Neural progenitor cell (in vitro differentiated cells): ENCODE measurements at places on chromosomes 4 and X. TPM values are rescaled to one million over a fixed set of nuclear protein-coding genes. Genes with fewer than 3 reads are reported as not detected.

INTS6L gene
- total RNA-seq = 10.4 and 18.3 TPM in 2 replicates

- DNase-seq = no peak
Observed at GRCh38 chr4:140680686-140681085, 75.5 kb downstream of the TBC1D9 start.

DNA sequence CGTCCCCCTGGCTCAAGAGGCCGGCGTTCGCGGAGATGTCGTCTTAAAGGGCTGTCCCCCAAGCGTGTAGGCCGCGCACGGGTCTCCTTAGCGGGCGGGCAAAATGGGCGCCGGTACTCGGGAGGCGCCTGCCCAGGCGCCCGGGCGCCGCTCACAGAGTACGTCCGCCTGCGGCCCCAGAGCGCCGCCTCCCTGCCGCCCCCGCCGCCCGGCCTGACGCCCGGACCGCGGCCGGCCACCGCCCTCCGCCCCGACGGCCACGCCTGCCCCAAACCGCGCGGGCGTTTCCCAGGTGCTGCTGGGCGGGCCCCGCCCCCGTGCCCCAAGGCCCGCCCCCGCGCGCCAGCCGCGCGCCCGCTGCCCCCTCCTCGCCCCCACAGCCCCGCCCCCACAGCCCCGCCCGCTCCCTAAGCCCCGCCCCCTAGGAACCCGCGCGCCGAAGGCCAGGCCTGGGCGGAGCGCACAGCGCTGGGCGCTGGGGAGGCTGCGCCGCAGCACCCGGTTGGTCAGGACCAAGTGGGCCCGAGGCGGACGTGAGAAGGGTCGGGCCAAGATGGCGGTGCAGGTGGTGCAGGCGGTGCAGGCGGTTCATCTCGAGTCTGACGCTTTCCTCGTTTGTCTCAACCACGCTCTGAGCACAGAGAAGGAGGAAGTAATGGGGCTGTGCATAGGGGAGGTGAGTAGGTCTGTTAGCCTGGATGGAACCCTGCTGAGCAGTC is at the start of the genes BRCC3, CMC4 and MTCP1:
TSS of gene BRCC3 (plus strand) at position 534 of the 719 bp plus-strand sequence. CDS start at position 554, 20 bp downstream.
TSS of gene CMC4 (minus strand) at position 162 of the 719 bp plus-strand sequence. CDS start 7,113 bp downstream, outside the sequence.
TSS of gene MTCP1 (minus strand) at position 162 of the 719 bp plus-strand sequence. CDS start 5,126 bp downstream, outside the sequence.
- DNase-seq = peak; percentile 92

GRCh38 chr4:9976781-9977180 is 44.5 kb downstream of the SLC2A9 start:
- DNase-seq = no peak

GRCh38 chrX:6793000-6793399 is 258.1 kb upstream of the VCX3A start:
- DNase-seq = no peak

DNA sequence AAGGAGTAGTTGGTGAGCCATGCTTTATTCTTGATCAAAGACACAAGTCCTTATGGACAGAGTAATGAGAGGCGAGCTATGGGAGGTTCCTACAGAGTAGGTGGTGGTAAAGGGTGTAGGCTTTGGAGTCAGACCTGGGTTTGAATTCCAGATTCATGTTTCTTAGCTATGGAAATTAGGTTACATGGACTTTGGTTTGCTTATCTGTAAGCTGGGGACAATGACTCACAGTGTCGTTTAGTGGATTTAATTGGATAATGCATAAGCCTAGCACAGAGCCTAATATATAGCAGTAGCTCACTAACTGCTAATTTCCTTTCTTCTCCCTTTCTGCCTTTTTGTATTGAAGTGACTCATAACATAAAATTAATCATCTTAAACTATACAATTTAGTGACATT is 5.0 kb upstream of the TRPC5 start:
- no peak for DNase-seq

SRPX2 gene
- 0.11 TPM in 1 of 2 replicates, not detected in the other for total RNA-seq

DNA sequence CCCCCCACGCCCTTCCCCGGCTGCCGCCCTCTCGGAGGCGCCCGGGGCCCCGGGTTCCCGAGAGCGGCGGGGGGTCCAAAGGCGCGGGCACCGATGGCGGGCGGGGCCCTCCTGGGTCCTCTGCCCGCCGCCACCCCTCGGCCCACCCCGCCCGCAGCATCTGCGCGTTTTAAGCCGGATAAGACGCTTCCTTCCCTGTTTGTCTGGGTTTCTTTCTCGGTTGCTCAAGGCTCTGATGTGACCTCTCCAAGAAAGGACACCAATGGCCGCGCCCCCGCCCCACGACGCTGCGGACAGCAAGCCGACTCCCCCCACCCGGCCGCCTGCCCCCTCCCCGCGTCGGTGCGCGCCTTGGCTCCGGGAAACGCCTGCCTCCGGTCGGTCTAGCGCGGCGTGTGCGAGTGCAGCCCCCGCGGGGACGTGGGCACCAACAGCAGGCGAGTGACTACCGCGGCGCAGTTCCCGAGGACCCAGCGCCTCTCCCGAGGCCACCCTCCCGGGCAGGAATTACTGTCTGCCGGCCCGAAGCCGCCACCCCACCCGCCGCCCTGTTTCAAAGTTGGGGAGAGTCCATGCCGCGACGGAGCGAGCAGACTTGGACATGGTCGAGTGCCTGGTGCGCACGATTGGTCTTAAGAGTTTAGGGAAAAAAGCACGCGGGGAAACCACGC is 21.1 kb upstream of the HMX1 start:
- peak; percentile 23 for DNase-seq

DNA sequence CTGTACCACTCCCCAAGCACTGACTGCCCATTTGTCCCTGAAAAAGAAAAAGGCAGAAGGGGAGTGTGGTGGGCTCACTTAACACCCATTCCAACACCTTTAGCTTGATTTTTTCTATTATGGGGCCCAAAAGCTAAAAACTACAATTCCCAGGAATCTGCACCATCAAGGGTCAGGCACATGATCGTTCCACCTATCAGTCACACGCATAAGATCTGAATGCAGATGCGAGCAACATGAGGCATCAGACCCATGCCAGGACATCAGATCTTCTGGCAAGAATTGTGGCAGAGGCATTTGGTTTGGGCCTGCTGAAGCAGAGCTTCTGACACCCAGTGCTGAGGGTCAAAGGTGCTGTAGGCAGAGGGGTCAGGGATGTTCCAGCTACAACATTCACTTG is 595.9 kb downstream of the BCOR start:
- DNase-seq = no peak

KLHL4 gene
- total RNA-seq = 0.17 and 0.22 TPM in 2 replicates

F8A3 gene
- 0.73 and 3.5 TPM in 2 replicates for total RNA-seq

TKTL1 gene
- total RNA-seq = 0.22 TPM in 1 of 2 replicates, not detected in the other

- peak; percentile 52 for DNase-seq
Observed at GRCh38 chr4:172666711-172667368, 501.8 kb upstream of the GALNT7 start.

DNA sequence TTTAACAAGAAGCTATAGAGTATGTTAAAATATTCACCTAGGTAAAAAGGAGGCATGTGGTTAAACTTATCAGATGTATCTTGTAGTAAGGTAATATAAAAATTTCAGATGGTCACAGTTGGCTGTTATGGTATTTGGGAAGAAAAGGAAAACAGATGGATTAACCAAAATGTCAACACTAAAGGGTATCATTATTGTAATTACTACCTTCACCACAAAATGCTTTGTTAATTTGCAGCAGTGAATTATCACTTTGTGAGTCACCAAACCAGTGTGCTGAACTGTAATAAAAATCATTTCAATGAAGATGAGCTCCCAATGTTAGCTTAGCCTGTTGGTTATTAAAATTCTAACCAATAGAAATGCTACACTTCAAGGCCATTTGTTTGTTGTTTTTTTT is 233.9 kb downstream of the RPA4 start:
- DNase-seq = no peak

KIAA1210 gene
- total RNA-seq = not detected in 2 replicates

DNA sequence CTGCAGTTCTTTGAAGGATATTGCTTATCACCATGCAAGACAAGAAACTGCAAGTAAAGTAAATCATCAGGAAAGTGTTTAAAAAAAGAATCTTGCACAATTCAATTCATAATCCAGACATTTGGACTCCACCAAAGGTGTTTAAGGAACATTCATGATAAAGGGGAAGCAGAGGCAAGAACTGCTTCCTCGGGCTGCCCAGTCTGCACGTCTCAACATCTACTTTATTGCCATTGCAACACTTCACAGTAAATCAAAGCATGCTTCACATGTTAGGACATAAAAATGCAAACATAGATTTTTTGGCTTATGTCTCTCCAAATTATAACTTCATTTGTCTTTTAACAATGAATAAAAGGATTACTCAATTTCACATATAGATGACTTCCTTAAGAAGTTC is 42.5 kb downstream of the MID1 start:
- DNase-seq = no peak

DNA sequence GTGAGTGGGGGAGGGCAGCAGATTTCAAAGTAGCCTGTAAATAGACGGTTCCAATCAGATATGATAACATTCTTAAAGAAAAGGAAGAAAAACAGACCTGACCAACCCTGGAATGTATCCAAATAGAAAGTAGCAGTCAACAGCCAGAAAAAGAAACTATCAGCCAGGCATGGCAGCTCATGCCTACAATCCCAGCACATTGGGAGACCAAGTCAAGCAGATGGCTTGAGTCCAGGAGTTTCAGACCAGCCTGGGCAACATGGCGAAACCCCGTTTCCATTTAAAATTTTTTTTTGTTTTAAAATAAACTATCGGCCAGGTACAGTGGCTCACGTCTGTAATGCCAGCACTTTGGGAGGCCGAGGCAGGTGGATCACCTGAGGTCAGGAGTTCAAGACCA is 125.0 kb downstream of the THOC2 start:
- no peak for DNase-seq

GRCh38 chr4:40395908-40396793 is 61.0 kb downstream of the CHRNA9 start:
- peak; percentile 14 for DNase-seq

SH3BP2 gene
- total RNA-seq = 11.8 and 30.8 TPM in 2 replicates

DNA sequence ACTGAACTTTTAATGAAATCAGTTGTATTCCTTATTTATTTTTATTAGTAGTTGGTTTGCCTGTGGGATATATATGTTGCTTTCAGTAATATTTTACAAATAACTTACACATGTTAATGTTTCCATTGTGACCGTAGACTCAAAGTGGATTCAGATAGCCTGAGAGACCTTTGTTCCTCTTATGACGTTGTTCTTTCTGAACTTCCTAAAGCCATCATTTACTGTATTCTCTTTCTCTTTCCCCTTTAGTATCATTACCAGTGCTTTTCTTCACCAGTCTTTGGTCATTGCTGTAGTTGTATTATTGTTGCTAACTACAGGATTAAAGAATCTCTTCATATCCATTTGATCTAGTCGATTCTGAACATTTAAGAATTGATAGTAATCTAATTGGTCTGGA is 4.3 kb downstream of the STIM2 start:
- DNase-seq = no peak

PFKFB1 gene
- 0.17 and 0.74 TPM in 2 replicates for total RNA-seq

DNA sequence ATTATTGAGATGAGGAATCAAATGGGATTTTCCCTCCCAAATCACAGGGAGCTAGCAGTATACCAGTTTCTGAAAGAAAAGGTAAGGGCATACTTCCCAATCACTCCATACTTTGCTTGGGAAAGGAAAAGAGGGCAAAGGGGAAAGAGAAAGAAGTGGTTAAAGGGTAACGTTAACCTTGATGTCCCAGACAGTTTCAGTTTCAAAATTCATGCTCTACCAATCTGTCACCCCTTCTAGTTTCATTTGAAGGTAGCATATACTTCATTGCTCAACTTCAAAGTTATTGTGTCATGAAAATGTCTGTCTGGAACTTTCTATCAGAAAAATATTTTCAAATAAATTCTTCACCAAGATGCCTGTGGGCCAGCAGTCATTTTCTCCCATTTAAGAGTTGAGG is 16.0 kb downstream of the TNMD start:
- no peak for DNase-seq

DNA sequence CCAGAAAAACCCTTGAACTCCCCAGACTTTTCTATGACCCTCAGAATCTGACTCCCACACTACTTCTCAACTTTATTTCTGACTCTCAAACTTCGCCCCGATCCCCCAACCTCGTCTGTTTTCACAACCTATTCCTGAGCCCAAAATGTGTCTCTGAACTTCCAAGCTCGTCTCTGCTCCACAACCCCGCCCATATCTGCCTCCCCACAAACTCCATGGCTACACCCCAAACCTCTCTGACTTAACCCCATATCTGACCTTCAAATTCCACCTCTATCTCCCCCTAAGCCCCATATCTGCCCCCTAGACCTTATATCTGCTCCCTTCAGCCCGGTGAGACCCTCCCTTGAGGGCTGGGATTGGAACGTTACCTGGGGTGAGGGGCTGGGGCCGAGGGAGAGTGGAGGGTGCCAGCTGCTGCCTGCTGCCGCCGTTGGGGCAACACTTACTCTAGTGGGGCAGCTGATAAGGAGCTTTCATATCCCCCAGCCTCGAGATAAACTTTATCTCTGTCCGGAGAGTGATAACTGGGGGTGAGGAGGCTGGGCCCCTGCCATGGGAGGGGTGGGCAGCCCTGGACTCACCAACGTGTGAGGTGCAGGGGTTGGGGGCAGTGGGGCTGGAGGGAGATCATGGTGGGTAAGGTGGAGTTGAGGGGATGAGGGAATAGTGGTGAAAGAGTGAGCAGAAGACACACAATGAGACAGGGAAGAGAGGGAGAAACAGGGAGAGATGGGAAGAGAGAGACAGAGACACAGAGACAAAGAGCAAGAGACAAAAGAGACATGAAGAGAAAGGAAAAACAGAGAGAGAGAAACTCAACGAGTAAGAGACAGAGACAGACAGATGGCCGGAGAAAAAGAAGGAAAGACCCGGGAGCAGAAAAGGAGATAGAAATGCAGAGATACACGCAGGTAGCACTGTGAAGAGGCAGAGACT is 1.4 kb downstream of the GATA1 start:
- DNase-seq = no peak

GRCh38 chrX:18937173-18937572 is 46.7 kb downstream of the PHKA2 start:
- DNase-seq = no peak

TLR1 gene
- 0.03 TPM in 1 of 2 replicates, not detected in the other for total RNA-seq

DNA sequence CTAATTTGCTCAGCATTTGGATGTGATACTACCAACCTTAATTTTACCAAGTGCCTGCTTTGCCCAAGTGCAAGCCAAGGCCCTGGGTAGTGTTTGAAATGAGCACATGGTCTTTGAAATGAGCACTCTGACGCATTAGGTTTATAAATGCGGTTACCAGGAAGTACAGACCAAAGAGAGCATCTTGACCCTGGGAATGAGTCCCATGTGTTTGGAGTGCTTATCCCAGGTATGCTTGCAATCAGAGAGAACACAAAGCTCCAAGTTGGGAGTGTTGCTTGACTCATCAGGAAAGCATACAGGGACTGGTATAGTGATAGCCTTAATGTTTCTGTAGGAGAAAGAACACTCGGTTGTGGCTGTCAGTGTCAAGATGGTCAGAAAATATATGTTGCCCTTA is 203.6 kb upstream of the MAMLD1 start:
- DNase-seq = no peak

NUDT10 gene
- 23.9 and 31.3 TPM in 2 replicates for total RNA-seq

DNA sequence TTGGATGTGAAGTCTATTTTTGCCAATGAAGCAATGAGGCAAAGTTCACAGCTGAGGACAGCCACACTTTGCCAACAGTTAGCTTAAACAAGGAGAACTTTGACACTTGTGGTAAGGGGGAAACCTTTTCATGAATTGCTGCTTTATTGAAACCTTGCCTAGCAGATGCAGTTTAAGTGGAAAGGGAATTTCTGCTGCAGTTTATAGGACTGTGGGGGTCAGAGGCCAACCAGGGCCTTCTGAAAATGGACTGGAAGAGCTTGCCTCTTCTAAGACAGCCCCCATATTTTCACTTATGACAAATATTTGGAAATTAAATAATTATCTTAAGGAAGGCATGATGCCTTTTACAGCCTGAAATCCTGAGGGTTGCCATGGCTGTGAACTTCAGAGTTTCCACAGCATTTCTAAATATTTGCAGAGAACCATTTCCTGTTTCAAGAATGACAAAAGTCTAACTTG is 550.3 kb downstream of the RAB28 start:
- no peak for DNase-seq
